Stimulated activated naive CD8-positive, alpha-beta T cell treated with anti-CD3 and anti-CD28 coated beads, Interleukin-15, Interleukin-2, amounts not matched to agents 100 U/mL and 50 U/mL, for 24 hours (primary cell): ENCODE measurements at places on chromosomes 4 and X.
A peak's percentile ranks its signal among the peaks of the same experiment; 100 is the strongest.

DNA sequence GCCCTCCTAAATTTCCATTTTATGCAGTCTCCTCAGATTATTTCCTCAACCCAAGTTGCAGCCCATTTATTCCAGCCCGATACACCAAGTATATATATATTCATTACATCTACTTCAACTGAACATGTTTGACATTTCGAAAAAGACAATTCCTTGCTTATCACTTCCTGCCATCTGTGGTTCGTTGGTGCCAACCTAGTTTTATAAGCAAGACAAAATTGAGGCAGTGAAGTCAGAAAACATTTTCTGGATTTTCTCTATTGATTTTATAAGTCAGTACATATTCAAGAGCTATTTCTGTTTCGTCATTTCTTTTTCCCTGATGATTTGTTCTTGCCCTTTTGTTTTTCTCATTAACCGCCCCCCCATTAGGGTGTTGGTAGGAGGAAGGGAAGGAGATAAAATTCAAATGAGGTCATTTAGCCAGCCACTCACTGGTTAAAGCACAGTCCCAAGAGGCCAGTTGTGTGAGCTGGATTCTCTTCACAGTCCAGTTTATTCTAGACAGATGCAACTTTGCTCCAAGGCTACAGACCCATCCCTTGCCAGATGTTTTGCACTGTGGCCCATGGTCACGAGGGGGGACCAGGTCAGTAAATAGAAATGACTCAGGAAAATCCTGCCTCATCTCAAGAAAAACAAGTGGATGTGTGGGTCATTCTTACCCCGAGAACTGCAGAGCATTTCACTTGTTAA lies 20.3 kb upstream of the VEGFD start:
- DNase-seq = no peak

- DNase-seq = no peak
These were observed 1013.0 kb downstream of the STIM2 start for GRCh38 chr4:27873596-27873995.

DNA sequence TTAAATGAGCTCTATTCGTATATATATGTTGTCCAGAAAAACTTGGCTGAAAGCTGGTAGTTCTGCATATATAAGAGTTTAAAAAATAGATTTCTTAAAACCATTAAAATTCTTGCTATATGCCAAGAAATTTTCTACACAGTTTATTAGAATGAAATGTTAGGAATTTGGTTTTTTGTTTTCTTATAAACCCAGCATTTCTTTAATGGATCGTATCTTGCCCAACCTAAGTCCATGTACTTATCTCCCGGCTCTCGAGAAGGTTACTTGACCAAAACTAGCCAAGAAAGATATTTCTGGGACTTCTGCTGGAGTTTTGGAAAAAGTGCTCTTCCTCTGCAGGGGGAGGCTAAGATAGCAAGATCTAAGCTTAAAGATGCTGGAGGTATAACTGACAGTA lies 4.7 kb upstream of the ASB5 start:
- DNase-seq = no peak

DNA sequence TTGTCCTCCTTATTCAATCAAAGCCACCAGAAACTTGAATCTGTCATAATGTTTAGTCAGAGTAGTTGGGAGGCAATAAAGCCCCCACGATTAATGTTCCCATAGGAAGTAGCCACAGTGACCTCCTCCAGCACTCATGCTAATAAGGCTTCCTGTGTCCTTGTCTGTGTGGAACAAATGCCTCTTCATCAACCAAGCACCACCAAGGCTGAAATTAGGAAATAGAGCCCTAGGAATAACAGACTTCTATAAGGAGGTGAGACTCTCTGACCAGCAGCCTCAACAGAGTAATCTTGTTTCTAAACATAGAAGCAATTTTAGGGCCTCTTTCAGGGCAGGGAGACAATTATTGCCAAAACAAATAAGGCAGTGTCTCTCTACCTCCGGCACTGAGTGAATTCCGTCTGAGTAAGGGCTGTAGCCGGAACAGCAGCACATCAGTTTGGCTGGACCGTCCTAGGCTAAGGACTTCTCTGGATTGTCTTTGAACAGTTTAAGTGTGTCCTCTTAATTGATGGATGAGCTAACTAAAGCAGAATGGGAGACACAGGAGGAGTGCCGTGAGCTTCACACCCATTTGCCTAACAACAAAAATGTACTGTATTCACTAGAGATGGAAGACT lies 329.2 kb upstream of the HAND2 start:
- no peak for DNase-seq

DNA sequence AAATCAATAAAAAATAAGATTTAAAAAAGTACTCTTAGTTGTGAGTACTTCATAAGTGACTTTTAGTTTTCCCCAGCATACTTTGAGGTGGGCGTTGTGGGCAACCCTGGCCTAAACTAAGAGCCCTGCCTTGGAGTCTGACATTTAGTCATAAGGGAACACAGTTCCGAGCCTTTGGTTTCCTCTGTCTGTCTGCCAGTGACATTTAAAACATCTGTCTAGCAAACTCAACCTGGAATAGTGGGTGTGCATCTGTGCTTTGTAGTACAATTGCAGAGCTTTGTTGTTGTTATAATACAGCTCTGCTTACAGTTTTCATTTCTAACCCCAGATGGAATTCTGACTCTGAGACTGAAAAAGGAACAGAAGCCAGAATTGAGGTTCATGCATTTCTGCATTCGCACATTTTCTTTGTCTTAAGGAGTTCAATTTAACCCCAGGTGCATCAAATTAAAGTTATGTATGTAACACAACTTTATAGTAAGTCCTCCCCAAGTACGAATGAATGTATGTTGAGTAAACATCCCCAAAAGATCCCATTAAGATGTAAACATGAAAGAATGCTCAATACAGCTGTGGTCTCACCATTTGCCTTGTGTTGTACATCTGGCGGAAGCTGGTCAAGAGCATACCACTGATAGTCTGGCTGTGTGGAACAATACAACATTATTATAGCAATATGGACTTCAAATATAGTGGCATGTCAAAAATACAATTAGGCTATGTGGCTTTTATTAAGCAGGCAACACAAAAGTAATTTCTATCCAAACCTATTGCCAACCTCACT lies 25.9 kb downstream of the TNIP3 start:
- DNase-seq = peak; percentile 65

DNA sequence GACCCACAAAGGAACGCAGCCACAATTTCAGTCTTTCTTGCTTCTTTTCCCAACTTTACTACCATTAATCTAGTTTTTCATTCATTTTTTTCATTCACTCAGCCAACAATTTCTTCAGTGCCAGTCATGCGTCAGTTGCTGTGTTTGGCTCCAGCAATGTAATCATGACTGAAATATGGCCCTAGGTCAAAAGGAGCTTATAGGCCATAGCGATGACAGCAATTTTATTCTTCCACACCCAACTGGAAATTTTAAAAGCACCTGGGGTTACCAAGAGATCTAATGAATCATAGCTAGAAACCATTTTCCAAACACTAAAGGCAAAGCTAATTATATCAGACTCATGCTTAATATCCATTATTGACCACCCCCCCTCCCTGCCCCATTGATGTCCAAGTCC lies 29.8 kb upstream of the C1QTNF7 start:
- no peak for DNase-seq

DNA sequence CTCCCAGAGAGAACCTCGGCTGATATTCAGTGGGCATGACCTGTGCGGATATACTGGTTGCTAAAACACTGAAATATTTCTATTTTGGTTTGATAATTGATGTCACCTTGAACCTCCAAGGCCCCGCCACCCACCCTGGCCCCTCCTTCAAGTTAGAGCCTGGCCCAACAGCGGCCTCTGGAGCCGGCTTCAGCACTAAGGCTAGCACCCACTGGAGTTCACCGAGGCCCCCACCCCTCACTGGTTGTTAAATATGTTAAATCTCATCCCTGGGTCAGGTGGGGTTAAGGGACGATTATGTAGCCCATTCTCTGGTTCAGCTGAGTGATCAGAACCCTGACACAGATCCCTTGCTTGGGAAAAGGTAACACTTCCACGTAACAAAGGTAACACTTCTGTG lies 24.3 kb downstream of the SEL1L3 start:
- no peak for DNase-seq

- DNase-seq = no peak
These were observed 72.0 kb upstream of the TSPAN7 start for GRCh38 chrX:38489341-38489740.

GRCh38 chrX:142994988-142995387 lies 30.7 kb upstream of the SPANXN4 start:
- no peak for DNase-seq

- DNase-seq = no peak
These were observed 60.4 kb downstream of the NRK start for GRCh38 chrX:105882581-105883275.

DNA sequence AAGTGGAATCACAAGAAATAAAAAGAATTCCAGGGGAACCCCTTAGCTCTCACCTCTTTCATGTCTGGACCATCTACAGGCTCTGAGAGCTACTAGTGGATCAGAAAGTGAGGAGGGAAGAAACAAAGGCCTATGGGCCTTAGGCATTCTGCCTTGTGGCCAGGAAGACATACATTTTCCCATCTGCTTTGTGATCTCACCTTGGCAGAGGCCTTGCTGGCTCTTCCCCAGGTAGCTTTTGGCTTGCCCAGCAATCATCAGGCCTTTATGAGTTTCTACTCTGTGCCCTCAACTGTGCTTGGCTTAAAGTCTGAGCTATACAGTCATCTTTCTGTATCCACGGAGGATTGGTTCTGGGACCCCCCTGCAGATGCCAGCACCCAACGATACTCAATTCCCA lies 28.3 kb upstream of the CD99L2 start:
- DNase-seq = no peak

DNA sequence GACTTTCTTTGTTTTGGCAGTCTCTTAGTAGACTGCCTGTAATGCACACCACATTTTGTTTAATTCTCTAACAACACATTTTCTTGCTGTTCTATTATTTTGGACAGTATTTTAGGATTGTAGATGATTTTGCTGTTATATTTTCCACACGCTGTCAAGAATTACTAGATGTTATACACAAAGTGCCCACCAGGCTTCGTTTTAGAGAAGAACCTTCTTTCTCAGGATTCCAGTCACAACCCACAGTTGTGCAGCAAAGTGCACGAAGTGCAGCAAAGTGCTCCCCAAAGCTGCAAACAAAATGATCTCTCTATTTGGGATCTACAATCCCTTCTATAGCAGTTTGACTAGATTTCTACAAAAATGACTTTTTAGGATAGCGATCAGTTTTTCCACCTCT lies 2.4 kb downstream of the ZNF141 start:
- DNase-seq = no peak

DNA sequence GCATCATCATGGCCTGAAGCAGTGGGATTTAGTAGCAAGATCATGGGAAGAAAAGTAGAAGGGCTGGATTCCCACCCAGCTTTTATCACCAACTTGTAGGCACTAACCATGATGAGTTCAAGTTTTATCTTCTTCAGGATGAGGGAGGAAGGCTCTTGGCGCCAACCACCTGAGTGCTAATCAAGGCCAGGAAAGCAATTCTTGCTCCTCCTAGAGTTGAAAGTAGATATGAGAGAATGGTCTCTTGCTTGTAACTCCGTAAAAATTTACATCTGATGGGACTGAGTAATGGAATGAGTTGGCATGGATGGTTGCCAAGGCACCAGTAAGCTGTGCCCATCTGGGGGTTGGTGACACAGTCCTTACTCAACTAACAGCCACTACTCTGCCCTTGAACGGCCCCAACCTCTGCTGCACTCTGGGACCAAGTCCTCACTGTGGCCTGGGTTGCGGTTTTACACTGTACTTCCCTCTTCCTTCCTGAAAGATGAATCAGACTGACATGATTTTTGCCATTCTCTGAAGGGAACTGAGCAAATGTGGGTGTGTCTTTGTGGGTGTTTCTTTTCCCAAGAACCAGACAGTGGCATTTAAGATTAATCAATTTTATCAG lies 39.4 kb upstream of the NDP start:
- DNase-seq = peak; percentile 58

DNA sequence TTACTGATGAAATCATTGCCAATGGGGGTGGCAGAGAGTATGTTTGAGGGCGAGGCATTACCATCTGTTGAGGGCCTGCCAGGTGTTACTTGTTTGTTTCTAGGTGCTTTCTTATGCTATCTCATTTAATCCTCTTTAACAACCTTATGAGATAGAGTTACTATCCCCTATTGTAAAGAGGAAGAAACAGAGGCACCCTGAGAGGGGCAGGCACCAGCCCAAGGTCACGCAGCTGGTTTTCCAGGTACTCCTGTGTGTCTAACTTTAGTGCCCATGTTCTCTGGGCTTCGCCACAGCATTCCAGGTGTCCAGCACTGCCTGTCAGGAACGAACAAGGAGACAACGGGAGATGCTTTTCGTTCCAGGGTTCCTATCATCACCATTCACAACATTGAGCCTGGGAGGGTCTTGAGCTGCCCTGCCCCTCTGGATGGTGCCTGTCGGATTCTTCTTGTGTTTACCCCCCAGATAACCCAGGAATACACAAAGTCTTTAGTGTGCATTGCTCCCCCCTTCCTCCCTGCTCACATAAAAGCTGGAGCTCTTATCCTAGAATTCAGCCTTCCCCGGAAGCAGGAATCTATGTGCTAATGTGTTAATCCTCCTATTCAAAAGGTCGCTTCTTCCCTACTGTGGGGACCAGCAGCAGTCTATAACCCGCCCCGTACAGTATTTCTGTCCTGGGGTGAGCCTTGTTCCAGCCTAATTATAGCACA lies 24.9 kb upstream of the GPC4 start:
- no peak for DNase-seq

- no peak for DNase-seq
These were observed 1.6 kb downstream of the KIT start for GRCh38 chr4:54659313-54659712.

GRCh38 chr4:141435446-141436225 lies 200.7 kb upstream of the IL15 start:
- no peak for DNase-seq

GRCh38 chrX:56762220-56762619 lies 33.2 kb downstream of the NBDY start:
- no peak for DNase-seq

- DNase-seq = no peak
These were observed 174.5 kb downstream of the CPE start for GRCh38 chr4:165553221-165553810.

DNA sequence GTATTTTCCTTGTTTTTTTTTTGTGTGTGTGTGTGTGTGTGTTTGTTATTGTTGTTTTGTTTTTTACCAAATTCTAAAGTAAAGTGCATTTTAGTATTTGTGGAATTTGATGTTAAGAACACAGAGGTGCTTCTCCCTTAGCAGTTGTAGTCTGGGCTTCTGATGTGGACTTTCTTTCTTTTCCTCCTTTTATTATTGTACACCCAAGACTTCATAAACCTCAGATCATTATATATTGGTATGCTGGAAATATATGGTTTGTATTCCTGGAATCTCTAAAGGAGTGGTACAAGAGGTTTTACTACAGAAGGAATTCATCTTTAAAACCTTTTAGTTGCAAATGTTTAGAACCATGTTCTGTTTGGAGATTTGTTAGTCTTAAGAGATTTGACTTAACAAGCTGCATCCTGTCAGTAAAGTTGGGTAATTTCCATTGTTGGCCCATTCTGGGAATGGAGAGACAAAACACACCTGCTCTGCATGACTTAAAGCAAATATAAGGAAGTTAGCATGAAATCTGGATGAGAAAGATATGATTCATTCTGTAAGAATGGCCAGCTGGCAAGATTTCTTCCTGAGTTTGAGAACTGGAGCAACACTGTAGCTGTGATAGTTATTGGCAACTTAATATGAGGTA lies 64.0 kb downstream of the SMAD1 start:
- DNase-seq = no peak

- DNase-seq = no peak
These were observed 98.9 kb downstream of the EVC2 start for GRCh38 chr4:5609306-5610007.
